ENCODE measurements at places on chromosomes 13 and 19. TPM values are rescaled to one million over a fixed set of nuclear protein-coding genes. Genes with fewer than 3 reads are reported as not detected.

Gene ACP7
- 0.55 TPM for total RNA-seq

Gene ZBTB32
- not detected for total RNA-seq

Gene AKAP8L
- 85.9 TPM for total RNA-seq

Gene ETHE1
- total RNA-seq = 23.3 TPM
